ENCODE measurements at places on chromosomes 2 and 18. TPM values are rescaled to one million over a fixed set of nuclear protein-coding genes. Genes with fewer than 3 reads are reported as not detected.

- no peak for DNase-seq
These were observed 244.0 kb downstream of the FIGN start for GRCh38 chr2:163491850-163492249.

DNA sequence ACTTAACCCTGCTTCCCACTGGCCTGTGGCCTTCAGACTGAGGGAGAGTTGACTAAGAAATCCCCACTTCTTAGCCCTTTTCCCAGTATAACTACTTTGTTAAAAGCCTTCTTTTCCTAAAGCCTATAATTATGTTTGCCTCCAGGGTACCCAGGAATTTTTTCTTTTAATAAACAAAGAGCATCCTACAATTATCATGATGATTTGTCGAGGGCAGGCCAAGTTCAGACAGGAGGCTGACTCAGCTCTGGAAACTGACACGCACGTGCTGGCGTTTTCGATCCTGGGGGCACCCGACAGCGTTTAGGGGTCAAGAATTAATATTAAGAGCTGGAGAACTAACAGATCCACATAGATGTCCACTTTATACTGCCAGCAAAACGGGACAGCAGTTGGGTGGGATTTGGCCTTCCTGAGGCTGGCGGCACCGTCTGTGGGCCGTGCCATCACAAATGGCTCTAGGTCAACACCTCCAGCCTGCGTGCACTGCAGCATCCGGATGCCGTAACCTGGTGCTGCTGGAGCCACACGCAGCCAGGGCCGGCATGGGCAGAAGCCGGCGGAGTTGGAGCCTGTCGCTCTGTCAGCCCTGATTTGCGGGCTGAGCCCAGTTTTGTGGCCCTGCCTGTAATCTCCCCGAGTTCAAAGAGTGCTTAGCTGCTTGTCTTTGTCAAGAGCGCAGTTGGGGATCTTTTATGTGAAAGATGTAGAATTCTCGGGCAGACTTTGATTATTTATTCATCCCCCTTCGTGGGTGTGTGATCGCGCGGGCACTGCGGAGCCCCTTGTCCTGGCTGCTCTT lies 191.0 kb downstream of the GLI2 start:
- DNase-seq: no peak

- DNase-seq: no peak
These were observed 57.9 kb downstream of the FAM171B start for GRCh38 chr2:186751790-186752189.

DNA sequence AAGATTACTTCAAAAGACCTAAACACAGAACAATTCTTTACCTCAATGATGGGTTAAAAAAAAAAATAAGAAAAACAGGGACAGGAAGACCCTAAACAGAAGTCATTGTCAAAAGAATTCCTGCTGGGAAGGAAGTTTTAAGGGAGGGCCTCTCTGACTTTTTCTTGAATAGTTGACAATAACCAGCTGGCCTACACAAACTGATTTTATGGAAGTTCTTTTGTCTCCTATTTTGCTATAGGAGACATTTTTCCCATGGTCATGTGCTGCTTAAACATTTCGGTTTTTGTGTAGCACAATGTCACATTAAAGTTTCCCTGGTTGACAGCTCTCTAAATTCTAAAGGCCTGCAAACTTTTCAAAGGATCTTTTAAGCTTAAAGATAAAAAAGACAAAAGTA lies 55.3 kb downstream of the RFTN2 start:
- DNase-seq: no peak

DNA sequence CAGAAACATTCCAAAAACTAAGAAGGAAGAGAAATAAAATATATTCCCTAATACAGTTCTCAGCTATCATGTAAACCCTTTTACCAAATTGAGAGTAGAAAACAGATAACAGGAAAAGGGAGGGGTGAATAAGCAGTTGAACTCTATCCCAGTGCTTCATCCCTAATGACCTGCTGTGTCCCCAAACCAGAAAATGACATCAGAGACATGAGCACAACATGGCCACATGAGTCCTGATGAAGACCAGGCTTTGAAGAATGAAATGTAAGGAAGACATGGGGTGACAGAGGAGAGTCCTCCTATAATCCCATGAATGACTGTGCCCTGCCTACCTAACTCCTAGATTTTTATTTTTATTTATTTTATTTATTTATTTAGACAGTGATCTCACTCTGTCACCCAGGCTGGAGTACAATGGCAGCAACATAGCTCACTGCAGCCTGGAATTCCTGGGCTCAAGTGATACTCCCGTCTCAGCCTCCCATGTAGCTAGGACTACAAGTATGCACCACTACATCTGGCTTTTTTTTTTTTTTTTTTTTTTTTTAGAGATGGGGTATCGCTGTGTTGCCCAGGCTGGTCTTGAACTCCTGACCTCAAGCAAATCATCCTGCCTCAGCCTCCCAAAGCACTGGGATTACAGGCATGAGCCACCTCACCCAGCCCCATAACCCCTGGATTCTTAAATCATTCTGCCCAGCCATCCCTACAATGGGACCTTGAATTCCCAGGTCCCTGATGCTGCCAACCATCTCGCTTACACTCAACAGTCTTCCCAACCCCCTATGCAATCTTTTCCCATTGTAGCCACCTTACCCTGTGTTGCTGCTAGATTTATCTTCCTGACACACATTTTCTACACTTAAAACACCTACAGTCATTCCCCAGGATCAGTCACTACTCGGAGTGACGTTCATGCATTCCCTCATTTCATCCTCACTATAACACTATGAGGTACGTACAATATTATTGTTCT lies 64.5 kb downstream of the ANKRD44 start:
- DNase-seq: no peak

DNA sequence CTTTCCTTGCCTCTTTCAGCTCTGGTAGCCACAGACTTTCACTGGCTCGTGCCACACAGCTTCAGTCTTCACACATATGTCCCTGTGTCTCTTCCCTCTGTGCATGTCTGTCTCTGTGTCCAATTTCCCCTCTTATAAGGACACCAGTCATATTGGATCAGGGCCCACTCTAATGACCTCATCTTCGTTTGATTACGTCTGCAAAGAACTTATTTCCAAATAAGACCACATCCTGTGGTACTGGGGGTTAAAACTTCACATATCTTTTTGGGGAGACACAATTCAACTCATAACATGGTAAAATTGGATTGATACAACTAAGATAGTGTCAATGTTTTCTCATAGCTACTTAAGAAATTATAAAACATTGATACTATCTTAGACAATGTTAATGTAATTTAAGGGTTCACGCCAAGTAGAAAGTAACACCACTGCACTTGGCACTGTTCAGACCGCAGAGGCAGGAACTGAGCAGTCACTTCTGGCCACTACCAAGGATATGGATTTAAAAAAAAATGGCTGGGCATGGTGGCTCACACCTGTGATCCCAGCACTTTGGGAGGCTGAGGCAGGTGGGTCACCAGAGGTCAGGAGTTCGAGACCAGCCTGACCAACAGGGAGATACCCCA lies 119.6 kb upstream of the EPAS1 start:
- DNase-seq: no peak

DNA sequence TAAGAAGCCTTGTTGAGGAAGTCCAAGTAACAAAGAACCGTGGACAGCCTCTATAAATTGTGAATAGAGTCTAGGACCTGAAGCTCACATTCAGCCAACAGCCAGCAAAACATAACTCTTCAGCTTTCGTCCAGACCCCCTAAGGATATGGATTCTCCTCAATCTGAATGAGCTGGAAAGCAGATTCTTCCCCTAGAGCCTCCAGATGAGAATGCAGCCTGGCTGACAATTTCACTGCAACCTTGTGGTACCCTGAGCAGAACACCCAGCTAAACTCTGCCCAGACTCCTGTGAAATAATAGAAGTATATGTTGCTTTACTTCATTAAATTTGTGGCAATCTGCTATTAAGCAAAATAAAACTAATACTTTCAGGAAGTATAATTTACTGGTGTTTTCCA lies 483.5 kb upstream of the SLC8A1 start:
- no peak for DNase-seq

DNA sequence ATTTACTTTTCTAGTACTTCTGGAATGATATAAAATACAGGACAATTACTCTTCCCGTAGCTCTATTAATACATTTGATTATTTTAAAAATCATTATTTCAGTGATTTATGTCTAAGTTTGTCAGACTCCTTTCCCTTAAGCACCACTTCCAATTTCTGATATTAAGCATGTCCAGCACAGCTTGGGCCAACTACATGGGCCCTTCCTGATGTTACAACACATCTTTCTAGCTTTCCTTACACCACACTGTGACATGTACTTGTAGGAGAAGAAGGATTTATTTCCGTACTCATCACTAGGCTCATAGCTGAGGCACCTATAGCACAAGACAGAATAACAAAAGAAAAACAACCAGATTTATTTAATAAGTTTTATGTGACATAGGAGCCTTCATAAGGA lies 134.8 kb upstream of the HNRNPA3 start:
- no peak for DNase-seq

GRCh38 chr2:119224391-119225104 lies 914 bp downstream of the STEAP3 start:
- no peak for DNase-seq

Gene SIX3
- not detected for total RNA-seq

Gene FHOD3
- total RNA-seq: 319 TPM

Gene HOXD12
- total RNA-seq: not detected

Gene CCT7
- 213 TPM for total RNA-seq

Gene ITGB6
- 1.6 TPM for total RNA-seq

Gene CFAP221
- 1.9 TPM for total RNA-seq
